ENCODE measurements at places on chromosomes 6 and 20.

DNA sequence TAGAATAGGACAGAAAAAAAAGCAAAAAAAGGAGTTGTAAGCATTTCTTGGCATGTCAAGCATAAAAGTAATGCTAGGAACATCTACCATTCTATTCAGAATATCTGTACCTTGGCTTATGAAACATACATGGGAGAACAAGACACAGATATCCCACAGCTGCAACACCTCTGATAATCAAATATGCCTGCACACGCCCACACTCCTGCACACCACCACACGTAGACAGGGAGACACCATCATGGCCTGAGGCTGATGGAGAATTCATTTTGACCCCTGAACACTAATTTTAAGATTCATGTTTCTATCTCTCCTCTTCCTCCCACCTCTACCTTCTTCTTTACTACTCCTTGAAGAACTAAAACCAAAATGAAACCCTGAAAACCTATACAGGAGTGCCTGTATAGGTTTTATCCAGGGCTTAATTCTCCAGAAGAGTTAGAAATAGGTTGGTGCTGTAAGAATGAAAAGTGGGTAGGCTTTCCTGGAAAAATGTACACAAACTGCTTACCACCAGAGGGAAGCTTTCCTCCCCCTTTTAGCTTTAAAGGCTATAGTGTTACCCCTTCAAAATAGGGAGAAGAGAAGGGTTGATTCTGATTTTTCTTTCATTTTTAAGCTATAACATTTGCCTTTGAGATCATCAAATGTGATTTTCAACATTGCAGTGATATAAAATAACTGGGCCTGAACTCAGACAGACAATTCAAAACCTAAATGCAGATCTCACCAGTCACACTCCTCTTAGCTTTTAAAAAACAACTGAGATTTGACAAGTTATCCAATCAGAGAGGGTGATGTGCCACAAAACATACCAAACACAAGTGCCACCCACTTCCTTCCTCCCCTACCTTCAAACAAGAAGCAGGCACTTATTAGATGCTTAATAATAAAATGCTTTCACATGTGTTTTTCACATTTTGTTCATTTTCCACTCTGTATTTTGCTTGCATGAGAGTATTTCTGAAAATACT is 57.9 kb downstream of the ELOVL5 start:
- no peak for DNase-seq

DNA sequence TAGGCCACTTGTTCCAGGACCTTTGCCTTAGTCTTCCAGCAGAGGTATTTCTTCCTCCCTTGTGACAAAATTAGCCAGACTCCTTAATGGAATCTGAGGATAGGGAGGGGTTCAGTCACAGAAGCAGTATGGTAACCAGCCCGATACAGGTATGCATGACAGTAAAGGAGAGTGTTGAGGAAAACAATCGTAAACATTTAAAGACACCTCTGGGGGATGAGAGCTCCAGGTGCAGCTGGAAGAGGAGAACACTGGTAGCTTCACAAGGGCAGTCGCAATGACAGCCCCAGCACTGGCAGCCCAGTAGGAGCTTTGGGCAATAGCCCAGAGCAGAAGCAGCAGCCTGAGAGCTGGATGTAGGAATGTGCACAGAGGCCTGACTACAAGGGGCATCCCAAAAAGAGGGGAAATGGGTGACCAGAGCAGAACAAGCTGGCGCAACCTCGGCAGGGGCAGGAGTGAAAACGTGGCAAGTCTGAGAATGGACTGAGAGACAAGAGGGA is 344.9 kb upstream of the JAG1 start:
- no peak for DNase-seq

- DNase-seq, result no peak
These were observed 71.9 kb downstream of the FAM120B start for GRCh38 chr6:170378502-170378901.

DNA sequence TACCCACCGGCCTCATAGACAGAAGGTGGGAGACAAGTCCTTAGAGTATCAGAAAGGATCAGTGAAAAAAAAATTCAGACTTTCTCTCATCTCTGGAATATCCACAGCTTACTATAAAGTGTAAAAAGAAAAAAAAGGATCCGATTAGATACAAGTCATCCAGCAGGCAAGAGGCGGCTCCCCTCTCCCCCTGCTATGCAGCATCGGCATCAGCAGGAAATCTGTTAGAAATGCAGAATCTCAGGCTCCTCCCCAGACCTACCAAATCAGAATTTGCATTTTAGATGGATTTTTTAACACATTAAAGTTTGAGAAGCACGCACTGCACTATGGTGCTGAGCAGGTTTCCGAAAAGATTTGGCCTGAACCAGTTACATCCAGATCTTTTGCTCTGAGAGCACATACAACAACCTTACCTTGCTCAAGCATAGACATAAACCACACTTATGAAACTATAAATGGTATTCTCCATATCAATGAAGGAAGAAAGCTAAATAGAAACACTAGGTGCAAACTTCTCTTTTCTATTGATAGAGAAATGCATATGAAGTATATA is 117.0 kb upstream of the POU3F2 start:
- DNase-seq, result no peak

DNA sequence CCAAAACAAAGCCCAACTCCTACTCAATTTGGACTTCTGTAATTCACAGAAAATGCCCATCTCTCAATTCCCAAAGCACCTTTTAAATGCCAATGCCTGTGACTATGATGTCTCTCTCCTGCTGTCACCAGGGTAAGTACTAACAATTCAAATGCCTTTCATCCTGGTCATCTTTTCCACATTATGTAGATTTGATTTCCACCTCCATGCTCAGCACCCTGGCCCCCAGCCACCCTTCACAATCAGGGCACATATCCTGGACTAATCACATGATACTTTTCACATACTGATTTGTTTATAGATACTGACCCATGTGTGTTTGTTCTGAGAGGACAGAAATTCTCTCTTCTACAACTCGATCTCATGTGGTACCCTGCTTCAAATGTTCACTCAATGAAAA is 236.3 kb downstream of the PTPRK start:
- DNase-seq, result no peak

DNA sequence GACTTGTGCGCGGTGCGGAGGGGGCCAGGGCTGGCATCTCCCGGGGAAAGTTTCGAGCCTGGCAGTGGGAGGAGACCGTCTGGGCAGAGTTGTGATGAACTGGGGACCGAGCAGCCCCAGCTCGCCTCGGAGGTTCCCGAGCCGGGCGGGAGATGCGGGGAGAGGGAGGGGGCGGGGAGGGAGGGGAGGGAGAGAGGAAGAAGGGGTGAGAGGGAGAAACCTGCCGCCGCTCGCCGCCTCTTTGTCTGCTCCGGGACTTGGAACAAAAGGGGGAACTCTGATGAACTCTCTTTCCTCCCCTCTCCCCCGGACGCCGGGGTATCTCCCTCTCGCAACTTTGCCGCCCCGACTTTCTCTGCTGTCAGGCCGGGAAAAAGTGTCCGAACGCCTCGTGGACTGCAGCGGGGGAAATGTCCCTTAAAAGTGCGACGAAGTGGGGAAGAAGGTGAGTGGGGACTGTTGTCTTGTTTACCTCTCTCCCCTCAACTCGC is 72.7 kb downstream of the SOX4 start:
- DNase-seq, result no peak

Data from NCI-H345 (cell line).